GM06990 (cell line): ENCODE measurements at places on chromosomes 5 and 9.

GRCh38 chr9:92254381-92255337, 38.8 kb downstream of the IARS1 start:
- no peak for DNase-seq

- peak; percentile 3 for DNase-seq
Observed at GRCh38 chr9:5265939-5266338, 34.7 kb downstream of the INSL4 start.

- no peak for DNase-seq
Observed at GRCh38 chr9:15332939-15333338, 25.9 kb upstream of the TTC39B start.

- no peak for DNase-seq
Observed at GRCh38 chr5:140642718-140643117, 3.5 kb downstream of the TMCO6 start.

DNA sequence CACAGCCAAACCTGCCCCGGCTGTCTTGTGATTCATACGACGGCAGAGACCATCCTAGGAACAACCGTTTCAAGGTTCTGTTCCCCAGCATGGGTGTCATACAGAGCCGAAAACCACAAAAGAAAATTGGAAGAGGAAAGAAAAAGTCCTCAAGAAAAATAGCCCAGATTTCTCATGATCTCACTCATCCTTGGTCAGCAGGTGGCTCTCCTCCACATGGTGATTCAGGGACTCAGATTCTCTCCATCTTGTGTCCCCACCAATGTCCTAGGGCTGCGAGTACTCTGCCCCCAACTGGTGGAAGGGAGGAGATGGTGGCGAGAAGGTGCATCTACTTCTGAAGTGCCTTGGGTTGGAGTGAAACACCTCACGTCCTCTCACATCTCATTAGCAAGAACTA, 25.6 kb downstream of the PDZD2 start:
- DNase-seq = no peak
